ENCODE measurements at places on chromosomes 12 and 14.

DNA sequence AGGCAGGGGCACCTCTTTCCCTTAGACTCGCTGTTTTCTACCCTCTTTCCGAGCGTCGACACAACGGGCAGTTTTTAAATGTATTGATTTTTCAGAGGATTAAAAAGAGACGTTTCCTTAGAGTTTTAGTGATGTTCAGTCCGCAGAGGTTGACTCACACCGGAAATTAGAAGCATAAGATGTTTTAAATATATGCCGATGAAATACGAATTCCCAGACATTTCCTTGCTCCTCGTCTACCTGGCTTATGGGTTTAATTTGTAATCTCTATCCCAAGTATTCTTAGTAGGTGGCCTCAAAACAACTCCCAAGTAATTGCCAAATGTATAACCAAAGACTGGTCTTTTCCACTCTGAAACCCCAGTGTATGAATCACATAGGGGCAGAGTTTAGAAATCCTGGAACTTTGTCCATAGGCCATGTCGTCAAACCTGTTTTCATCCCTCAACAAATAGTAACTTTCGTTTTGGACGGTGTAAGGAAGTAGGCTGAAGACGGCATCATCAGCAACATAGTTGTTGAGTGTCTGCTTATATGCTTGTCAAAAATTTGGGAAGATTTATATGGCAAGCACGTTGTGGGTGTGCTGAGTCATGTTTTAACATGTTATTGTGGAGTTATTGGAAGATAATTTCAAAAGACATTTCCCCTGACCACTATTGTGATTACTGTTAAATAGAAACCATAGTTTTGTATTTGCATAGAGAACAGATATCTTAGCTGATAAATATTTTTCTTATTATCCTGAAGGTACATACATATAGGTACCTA lies 824 bp downstream of the TBK1 start:
- no peak for DNase-seq

DNA sequence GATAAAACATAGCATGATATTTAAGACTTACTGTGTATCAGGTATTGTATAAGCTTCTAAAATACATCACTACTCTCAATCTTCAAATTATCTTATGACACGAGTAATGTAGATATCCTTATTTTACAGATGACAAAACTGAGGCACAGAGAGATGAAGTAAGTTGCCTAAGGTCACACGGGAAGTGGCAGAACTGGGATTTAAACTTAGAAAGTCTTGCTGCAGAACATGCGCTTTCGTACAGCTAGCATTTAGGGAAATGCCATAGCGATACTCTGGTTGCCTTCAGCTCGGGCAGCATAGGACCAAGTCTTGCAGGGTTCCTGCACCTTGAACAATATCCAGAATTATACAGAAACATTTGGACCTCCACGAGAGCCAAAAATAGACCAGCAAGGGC lies 162.4 kb downstream of the BRMS1L start:
- DNase-seq = no peak

DNA sequence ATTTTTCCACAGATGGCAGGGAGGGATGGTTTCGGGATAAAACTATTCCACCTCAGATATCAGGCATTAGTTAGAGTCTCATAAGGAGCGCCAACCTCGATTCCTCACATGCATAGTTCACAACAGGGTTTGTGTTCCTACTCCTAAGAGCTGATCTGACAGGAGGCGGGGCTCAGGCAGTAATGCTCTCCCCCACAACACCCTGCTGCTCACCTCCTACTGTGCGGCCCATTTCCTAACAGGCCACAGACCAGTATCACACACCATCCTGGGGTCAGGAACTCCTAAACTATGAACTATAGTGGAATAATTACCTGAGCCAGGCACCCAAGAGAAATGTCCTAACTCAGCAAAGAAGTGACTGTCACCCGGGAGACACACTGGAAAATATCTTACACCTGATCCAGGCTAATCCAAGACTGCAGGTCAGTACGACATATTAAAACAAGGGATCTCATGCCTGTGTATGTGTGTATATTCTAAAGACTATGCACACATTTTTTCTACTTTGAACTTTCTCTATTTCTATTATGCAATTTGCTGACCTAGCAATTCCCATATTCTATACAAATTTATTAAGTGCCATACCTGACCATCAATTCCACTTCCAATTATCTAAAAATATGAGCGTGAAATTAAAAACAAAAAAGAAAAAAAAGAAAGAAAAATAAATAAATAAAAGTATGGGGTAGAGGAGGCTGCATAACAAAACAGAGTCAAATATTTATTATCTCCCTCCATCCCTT lies 4.7 kb downstream of the NAA25 start:
- no peak for DNase-seq

DNA sequence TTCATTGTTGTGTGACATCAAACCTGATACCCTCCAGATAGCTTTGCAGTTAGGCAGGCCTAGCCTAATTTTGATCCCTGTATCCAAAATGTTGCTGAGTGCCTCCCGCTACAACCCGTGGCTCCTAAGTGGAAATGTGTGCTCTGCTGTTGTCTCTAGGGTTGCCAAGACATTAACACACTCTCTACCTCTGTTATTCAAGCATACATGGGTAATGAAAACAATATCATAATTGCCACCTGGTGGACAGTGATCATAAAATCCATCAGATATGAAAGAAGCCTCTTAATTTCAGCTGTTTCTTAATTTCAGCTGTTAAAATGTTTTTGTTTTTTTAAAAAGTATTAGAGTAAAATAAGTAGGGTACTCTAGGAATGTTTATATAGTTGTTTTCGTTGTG lies 93.5 kb downstream of the PLEKHA5 start:
- DNase-seq = peak; percentile 28

- DNase-seq = no peak
Measured at GRCh38 chr14:77654001-77654441, 37.6 kb upstream of the SPTLC2 start.

- DNase-seq = peak; percentile 29
Measured at GRCh38 chr12:48000878-48001504, 3.3 kb downstream of the COL2A1 start.

- DNase-seq = no peak
Measured at GRCh38 chr14:74712499-74713394, at the start of the genes AREL1 and FCF1. TSS of gene AREL1 (minus strand) at chr14:74713080. CDS start at chr14:74685615, 27,465 bp downstream. TSS of gene FCF1 (plus strand) at chr14:74713144. CDS start at chr14:74713198, 54 bp downstream.

- DNase-seq = no peak
Measured at GRCh38 chr12:108063192-108063591, 65.9 kb upstream of the WSCD2 start.

DNA sequence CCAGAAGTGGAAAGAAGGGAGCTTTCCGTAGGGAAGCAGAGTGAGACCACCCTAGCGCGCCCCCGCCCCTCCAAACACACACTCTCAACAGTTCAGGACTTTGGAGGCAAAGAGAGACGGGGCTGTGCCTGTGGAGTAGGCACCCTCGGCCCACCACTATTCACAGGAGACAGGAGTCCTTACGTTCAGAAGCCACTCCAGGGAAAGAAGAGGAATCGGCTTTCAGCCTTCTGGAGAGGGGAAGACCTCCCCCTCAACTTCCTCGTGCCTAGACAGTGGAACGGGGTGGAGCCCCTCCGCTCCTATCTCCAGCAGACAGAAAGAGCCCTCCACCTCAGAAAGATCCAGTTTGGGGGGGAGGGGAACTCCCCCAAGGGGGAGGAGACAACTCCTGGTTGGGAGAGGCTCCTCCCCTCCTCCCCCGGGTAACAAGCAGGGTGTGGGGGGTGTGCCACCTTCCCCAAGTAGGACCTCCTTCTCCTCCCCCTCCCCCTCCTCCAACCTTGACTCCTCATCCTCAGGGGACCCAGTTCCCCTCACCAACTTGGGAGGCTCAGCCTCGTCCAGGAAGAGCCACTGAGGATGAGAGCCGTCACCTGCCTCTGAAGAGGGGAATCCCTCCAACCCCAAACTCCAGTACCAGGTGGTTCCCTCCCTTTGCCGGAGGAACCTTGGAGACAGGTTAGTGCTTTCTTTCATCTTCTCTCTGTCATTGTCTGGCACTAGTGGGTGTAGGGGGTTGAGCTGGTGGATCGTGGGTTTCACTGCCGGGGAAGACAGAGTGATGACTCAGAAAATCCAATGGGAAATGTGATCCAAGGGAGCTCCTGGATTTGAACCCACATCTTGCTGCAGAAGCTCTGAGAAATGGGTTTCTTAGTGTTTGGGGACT lies 883 bp downstream of the FOXJ2 start:
- peak; percentile 62 for DNase-seq

DNA sequence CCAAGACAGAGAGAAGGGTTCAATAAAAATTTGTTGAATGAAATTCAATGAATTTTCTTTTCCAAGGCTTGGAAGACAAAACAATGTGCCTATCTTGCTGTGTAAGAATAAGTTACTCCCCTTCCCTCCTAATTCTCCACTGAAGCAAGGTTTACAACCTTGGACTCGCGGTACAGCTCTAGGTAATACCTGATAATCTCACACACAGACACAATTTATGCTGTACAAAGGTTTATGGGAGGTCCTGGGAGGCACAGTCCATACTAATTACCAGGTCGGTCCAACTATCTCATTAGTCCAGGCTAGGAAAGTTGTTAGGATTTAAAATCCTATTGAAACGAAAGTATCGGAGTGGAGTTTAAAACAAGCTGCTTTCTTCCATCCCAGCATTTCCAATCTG lies 42.6 kb downstream of the NELL2 start:
- no peak for DNase-seq

- no peak for DNase-seq
Measured at GRCh38 chr14:101124815-101125214, 221.3 kb upstream of the RTL1 start.

- DNase-seq = no peak
Measured at GRCh38 chr12:84810611-84811010, 102.0 kb downstream of the SLC6A15 start.

DNA sequence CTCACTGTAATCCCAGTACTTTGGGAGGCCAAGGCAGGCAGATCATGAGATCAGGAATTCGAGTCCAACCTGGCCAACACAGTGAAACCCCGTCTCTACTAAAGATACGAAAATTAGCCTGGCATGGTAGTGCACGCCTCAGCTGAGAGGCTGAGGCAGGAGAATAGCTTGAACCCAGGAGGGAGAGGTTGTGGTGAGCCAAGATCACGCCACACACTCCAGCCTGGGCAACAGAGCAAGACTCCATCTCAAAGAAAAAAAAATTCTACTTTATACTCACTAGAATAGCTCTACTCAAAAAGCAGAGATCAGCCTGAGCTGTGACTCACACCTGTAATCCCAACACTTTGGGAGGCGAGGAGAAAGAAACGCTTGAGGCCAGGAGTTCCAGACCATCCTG lies 17.1 kb downstream of the NUMB start:
- DNase-seq = no peak

GRCh38 chr12:115895247-115895646 lies 382.2 kb downstream of the MED13L start:
- no peak for DNase-seq

DNA sequence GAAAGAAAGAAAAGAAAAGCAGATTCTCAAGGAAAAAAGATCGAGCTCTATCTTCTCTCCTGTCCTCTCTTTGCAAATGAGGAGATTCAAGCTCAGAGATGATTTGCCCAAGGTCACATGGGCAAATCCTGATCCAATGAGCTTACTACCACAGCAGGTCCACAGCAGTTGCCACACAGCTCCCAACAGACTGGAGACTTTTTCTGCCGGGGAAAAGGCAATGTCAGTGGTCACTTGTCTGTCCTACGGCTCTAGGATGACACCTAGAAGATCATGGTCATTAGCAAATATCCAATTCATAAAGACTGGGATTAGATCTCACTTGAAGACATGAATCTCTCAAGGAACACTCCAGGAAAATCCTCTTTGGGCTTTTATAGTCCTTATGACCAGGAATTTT lies 58.8 kb downstream of the TTC7B start:
- no peak for DNase-seq

DNA sequence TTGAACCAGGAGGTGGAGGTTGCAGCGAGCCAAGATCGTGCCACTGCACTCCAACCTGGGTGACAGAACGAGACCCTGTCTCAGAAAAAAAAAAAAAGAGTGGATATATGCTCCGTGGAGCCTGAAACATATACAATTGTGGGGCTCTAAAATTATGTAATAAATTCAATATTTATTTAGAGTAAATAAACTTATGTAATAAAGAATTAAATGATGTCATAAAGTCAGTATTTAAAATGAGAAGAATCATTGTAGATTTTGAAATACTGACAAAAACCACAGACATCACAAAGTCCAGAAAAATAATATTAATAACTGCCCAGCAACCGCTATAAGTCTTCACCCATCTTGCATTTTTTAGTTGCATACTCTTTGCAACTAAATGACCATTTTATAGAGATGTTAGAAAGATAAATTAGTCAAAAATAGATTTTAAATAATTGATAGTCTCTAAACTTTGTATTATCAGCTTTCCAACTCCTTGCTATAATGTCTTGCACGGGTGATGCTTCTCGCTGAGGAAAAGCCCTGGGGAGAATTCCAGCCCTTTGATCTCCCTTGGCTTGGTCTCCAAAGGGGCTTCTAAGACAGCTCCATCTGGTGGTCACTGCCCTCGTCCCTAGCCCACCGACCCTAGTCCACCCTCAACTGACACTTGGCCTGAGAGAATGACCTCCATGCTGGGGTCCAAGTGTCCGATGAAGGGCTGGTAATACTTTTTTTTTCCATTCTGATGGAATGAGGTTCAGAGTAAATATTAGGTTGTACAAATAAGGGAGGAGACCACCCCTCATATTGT lies 7.9 kb upstream of the TMBIM6 start:
- DNase-seq = no peak

DNA sequence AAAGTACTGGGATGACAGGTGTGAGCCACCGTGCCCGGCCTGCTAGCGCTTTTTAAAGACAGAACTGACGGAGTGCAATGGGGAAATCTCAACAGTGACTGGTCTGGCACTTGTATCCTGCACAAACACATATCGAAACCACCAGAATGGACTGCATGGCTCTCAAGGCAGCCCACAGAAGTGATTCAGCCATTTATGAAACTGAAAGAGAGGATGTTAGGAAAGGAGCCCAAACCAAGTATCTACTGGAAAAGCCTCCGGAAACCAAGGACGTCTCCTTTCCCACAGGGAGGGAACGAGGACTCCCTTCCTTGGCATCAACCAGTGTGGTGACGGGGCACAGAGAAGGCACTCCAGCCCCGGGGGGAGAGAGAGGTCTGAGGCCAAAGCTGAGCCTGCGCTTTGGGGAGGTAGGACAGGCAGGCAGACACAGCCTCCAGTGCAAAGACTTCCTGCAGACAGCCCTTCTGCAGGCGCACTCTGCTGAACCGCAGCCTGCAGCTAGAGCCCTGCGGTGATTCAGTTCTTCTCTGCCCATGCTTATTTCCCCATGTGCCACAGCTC lies 16.5 kb downstream of the SLC15A4 start:
- no peak for DNase-seq

- DNase-seq = no peak
Measured at GRCh38 chr12:62613081-62613480, 146.5 kb downstream of the MON2 start.

- no peak for DNase-seq
Measured at GRCh38 chr12:70762000-70762399, 124.8 kb upstream of the PTPRB start.

All from NCI-H1436 (cell line).